Heart left ventricle (tissue), 16 donors: ENCODE measurements at places on chromosomes 12 and 14. TPM values are rescaled to one million over a fixed set of nuclear protein-coding genes. Genes with fewer than 3 reads are reported as not detected.

Gene KRT78
- not detected for total RNA-seq

Gene EIF2B1
- 76.7 TPM for total RNA-seq

Gene CLMN
- total RNA-seq, result 8.6 TPM

Gene PRKD1
- 3.9 TPM for total RNA-seq

Gene BBOF1
- total RNA-seq, result 2.2 TPM

Gene TMEM63C
- 1.4 TPM for total RNA-seq

- peaks cover 20% of the 10 kb centered on the region for H3K4me1 ChIP-seq
- DNase-seq, result no peak
- no peak overlapping the region for H3K27ac ChIP-seq
Measured at GRCh38 chr12:29759950-29760349, 23.8 kb downstream of the TMTC1 start.

- no peaks in the 10 kb centered on the region for H3K36me3 ChIP-seq
- H3K4me1 ChIP-seq, result peaks cover 45% of the 10 kb centered on the region
- no peak for DNase-seq
- H3K4me3 ChIP-seq, result no peak overlapping the region
- H3K27ac ChIP-seq, result no peak overlapping the region
Measured at GRCh38 chr12:2170376-2170775, 117.6 kb downstream of the CACNA1C start.

- DNase-seq, result no peak
- no peaks in the 10 kb centered on the region for H3K4me1 ChIP-seq
- no peak overlapping the region for H3K27ac ChIP-seq
- no peaks in the 10 kb centered on the region for H3K27me3 ChIP-seq
Measured at GRCh38 chr12:71710276-71711125, 24.6 kb downstream of the TMEM19 start.

DNA sequence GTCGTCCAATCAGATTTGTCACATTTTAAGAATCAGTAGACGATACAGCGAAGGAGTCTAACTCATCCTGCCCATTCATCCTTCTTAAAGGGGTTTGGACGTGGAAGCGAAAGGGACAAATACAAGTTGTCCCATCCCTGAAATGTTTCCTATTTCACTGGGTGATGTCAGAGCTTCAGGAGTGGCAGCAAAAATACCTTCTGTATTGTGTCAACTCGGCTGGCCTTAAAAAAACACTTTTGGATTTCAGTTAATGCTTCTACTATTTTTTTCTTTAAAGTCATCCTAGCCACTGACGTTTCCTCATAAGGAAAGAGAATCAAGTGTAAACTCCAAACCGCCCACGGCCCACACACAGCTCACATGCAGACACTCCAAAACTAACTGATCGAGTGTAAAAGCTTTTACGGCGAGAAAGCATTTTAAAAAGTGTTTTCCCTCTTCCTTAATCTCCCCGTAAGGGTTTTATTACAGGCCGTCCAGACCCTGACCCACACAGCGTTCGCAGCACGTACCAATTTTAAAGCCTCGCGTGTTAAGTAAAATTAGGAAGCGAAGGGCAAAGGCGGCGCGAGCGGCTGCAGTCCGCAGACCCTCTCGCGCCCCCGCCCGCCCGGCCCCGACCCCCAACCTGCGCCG is 593 bp downstream of the CFL2 start:
- H3K4me1 ChIP-seq, result peaks cover 40% of the 10 kb centered on the region
- no peaks in the 10 kb centered on the region for H3K27me3 ChIP-seq
- H3K36me3 ChIP-seq, result peaks cover 25% of the 10 kb centered on the region
- peak overlapping the region; percentile 94 for H3K27ac ChIP-seq
- DNase-seq, result peak; percentile 33

DNA sequence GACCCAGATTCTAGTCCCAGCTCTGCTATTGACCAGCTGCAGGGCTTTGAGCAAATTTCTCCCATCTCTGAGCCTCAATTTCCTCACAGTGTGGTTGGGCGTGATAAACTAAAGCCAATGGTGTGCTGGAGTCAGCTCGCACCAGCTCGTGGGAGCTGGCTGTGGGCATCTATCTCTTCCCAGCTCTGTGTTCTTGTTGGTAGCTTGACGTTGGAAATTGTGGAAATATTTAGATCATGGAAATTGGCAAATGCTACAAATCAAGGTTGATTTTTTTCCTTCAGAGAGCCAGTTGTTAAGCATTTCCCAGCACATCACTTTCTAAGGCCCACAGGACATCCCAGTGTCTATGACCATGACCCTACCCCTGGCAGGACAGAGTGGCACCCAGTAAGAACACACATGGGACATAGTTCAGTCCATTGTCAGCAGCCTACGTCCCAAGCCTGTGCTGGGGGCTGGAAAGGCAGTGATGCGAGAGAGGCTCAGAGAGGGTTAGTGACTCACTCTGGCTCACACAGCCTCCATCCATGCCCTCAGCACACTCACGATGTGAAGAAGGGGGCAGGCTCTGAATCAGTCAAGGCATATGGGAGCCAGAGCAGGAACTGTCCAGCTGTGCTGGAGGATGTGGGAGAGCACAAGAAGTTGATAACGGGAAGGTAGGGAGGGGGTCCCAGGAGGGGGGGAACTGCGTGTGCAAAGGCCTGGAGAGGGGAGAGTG is 77.6 kb downstream of the LGMN start:
- peaks cover 3% of the 10 kb centered on the region for H3K4me1 ChIP-seq
- H3K27me3 ChIP-seq, result no peaks in the 10 kb centered on the region
- no peak overlapping the region for H3K27ac ChIP-seq
- no peak overlapping the region for H3K4me3 ChIP-seq

DNA sequence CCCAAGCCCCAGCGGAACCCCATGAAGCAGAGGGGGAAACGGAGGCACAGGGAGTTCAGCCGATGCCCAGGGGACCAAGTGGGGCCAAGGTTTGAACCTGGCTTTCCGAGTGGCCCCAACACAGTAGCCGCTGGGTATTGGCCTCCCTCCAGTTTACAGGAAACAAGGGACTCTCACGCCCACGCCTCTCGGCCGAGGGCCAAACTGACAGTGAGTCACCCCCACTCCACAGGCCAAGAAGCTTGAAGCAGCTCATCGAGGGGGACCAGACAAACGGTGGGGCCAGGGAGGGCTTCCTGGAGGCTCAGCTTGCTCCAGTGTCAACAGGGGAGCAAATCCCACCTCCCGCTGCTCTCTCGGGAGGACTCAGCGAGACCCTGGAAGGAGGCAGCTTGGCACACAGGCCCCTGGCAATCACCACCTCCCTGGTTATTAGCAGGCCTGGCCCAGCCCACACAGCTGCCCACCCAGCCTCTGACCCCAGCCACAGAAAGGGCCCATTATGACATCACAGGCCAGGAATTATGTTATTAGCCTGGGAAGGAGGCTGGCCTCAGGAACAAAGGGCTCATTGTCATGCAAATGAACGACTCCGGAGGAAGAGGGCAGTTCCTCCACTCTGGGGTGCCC is 54.6 kb downstream of the NCOR2 start:
- no peak overlapping the region for H3K4me3 ChIP-seq
- peaks cover 3% of the 10 kb centered on the region for H3K36me3 ChIP-seq
- peaks cover 62% of the 10 kb centered on the region for H3K4me1 ChIP-seq
- no peaks in the 10 kb centered on the region for H3K27me3 ChIP-seq
- DNase-seq, result peak; percentile 90
- H3K27ac ChIP-seq, result peak overlapping the region; percentile 67

DNA sequence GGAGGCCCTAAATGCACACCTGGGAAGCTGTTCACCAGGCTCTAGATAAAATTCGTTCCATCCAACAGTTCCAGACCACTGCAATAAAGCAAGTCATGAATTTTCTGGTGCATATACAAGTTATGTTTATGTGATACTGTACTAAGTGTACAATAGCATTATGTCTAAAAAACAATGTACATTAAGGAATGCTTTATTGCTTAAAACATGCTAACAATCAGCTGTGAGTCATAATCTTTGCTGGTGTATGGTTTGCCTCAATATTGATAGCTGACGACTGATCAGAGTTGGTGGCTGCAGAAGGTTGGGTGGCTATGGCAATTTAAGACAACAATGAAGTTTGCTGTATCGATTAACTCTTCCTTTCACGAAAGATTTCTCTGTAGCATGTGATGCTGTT is 52.3 kb downstream of the ATG14 start:
- H3K36me3 ChIP-seq, result peaks cover 33% of the 10 kb centered on the region
- no peak for DNase-seq
- H3K27ac ChIP-seq, result no peak overlapping the region
- H3K27me3 ChIP-seq, result no peaks in the 10 kb centered on the region
- H3K4me1 ChIP-seq, result peaks cover 15% of the 10 kb centered on the region

- no peak overlapping the region for H3K4me3 ChIP-seq
- H3K36me3 ChIP-seq, result no peaks in the 10 kb centered on the region
- H3K27me3 ChIP-seq, result no peaks in the 10 kb centered on the region
- DNase-seq, result no peak
- H3K27ac ChIP-seq, result no peak overlapping the region
Measured at GRCh38 chr12:29691161-29691854, 92.4 kb downstream of the TMTC1 start.

DNA sequence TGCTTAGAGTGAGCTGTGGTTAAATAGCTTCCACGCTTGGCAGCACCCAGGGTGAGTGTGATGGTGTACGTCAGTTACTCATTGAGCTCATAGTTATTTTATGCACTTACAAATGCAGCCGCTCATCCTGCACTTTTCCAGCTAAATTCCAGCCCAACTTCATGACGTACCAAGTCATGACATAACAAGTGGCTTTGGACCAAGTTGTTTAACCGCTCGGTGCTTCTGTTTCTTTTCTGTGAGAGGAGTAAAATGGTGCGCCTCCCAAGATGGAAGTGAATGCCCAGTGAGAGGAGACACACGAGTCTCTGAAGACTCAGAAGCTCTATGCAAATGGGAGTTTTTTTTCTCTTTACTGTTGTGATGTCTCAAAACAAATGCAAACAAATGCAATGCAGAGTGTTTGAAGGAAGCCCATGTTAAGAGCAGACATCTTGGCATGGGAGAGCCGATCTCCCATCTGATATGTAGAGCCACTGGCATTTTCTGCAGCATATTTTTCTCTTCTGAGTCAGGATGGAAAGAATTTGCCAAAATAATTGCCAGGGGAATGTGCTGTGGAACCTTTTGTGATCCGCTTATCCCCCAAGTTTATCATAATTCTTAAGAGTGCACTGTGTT is 72.2 kb downstream of the FBXW8 start:
- no peak overlapping the region for H3K27ac ChIP-seq
- H3K4me1 ChIP-seq, result no peaks in the 10 kb centered on the region
- no peak overlapping the region for H3K4me3 ChIP-seq
- no peak for DNase-seq
- H3K36me3 ChIP-seq, result peaks cover 8% of the 10 kb centered on the region
- H3K27me3 ChIP-seq, result no peaks in the 10 kb centered on the region

GRCh38 chr14:34297786-34298520 is 164.1 kb downstream of the SPTSSA start:
- no peaks in the 10 kb centered on the region for H3K27me3 ChIP-seq
- no peaks in the 10 kb centered on the region for H3K4me1 ChIP-seq
